ENCODE measurements at places on chromosomes 3 and 15.

- DNase-seq: no peak
Observed at GRCh38 chr15:39279311-39279710, 301.6 kb upstream of the THBS1 start.

DNA sequence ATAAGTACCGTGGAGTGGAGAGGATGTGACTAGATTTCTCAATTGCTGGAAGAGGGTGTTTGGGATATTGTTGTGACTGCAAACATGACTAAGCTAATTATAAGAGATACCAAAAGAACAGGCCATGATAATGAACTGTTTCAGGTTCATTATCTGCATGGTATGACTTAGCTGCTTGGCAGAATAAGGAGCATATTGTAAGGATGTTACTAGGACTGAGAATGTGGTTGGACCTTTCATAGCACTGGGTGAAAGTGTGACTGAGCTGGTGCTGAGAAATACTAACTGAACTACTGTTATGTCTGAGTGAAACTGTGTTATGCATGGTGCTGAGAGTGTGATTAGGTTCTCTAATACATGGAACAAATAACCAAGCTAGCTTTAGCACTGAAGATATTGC is 11.0 kb downstream of the SCN10A start:
- no peak for DNase-seq

DNA sequence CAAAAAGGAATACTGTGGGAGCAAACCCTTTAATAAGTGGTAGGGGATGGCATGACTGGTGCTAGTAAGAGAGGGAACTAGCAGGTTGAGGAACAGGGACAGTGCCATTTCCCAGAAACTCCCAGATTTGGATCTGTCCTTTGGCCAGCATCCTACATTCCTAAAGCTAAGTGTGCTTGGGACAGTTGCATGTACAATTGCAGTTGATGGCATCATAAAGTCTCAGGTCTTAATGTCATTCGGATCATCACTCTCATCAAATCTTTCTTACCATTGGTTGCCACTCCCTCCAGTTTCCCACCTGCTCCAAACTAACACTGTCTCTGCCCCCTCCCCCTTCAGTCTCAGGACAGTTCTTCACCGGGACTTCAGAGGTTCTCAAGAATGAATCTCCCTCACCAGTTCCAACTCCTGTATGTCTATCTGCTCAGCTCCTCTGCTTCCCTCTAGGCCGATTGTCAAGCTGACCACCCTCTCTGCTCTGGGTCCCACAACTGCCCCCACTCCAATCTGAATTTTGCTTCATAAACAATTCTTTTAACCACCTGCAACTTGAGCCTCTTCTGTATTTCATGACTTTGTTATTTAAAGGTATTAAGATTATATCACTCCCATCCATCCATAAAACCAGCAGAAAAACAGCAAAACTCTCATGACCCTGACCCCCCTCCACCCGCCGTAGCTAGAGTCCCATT is 260.8 kb downstream of the CGGBP1 start:
- DNase-seq: no peak

GRCh38 chr3:119977353-119977752 is 116.9 kb downstream of the GSK3B start:
- DNase-seq: no peak

DNA sequence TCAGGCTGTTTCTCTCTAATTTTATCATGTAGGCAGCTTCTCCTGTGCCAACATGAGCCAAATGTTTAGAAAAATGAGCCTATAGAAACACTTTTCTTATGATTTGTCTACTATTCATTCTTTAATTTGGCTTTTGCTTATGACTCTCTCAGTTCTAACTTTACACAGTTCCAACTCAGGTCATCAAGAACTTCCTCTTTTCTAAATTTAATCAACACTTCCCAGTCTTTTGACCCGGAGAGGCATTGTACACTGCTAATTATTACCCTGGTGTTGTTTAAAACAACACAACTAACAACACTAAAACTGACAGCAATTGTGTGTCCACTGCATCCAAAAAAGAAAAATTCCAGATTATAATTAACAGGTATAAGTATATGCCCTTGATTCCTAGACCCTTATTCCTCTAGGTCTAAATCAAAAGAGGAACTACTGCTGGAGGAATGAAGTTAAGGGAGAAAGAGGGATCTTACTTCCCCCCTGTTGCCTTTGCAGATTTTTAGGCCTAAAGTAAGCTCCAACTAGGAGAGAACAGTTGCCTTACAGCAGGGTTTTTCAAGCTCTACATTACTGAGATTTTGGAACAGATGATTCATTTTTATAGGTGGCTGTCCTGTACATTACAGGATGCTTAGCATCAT is 332.2 kb upstream of the GOLIM4 start:
- DNase-seq: no peak

DNA sequence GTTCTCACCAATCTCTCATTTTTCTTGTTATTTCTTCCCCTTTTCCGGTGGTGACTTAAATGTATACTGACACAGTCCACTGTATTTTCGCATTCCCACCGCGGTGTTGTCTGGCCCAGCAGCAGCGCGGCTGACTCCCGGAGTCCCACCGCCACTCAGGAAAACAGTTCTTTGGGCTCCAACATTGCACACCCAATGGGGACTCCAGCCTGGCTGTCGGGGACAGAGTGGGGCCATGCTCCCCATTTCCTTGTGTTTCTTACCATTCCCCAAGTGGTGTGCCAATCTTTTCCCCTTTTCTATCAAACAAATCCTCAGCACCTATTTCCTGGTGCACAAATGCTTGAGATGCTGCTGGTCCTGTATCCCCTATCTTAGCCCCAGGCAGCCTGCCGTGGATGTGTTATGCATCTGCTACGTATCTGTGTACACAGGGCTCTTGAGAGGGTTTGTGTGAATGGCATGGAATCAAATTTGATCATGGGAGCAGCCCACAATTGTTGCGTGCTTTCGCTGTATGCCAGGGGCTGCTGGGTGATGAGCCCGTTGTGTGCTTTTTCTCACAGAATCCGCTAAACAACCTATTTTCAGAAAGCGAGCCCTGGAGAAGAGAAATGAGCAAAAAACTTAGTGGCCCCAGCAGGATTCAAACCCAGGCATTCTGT is 219.1 kb upstream of the RGMA start:
- DNase-seq: no peak

DNA sequence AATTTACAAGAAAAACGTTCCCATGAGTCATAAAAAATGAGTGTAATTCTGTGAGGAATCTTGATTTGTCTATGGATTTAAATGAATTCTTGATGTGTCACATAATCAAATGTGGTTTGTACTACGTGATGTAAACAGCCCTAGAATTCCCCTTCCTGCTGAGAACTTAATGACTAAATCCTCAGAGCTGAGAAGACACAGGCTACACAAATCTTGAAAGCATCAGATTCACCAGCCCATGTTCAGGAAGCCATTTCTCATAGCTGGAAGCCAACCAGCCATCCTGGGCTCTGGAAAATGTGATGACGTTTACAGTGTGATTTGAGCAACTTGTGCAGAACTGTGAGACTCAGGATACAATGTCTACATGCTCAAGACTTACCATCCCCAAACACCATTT is 193.7 kb upstream of the MME start:
- no peak for DNase-seq

GRCh38 chr3:8557298-8557697 is 55.7 kb downstream of the LMCD1 start:
- no peak for DNase-seq

DNA sequence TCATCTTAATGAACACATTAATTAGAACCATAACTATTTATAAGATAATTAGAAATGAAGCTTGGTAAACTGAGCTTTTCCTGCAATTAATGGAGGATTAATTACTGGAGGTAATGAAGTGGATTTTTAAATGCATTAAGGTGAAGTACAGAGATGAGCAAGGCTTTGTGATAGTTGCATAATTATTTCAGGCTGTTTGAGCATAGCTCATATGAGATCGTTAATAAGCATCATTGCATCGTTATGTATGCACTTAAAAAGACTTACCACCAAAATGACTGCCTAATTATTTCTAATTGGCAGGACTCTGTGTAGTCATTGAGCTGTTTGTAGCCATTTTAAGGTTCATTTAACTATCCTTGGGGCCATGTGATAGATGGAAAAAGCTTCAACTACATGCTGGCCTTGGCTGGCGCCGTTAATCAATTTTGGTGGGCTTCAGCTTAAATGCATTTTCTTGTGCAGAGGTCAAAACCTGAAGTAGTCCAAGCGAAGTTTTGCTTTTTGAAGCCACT is 55.3 kb downstream of the RSRC1 start:
- no peak for DNase-seq

- DNase-seq: no peak
Observed at GRCh38 chr3:179463319-179463718, 12.0 kb upstream of the GNB4 start.

DNA sequence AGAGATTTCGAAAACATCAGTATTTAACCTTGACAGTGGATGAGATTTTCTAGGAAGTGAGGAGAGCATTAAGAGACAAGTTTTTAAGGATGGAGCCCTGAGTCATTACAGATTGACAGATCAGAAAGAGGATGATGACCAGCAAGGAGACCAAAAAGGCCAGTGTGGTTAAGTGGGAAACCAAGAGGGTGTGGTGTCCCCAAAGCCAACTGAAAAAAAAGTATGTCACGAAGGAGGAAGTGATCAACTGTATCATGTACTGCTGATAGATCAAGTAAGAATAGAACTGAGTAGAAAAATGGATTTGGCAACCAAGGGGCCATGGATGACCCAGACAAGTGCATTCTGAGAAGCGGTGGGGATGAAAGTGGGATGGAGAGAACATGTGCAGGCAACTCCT is 491.8 kb downstream of the FHIT start:
- no peak for DNase-seq

DNA sequence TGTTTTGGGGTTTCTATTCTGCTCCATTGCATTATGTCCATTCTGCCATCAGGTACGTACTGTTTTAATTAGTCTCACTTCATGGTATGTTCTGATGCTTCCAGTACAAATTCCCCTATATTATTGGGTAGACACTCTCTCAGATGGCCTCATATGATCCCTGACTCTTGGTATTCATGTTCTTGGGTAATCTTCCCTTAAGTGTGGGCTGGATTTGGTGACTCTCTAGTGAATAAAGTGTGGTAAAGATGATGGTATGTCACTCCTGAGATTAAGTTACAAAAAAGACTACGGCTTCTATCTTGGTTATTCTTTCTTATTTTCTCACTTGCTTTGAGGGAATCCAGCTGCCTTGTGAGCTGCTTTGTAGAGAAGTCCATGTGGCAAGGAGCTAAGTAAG is 89.6 kb upstream of the TBC1D5 start:
- no peak for DNase-seq

DNA sequence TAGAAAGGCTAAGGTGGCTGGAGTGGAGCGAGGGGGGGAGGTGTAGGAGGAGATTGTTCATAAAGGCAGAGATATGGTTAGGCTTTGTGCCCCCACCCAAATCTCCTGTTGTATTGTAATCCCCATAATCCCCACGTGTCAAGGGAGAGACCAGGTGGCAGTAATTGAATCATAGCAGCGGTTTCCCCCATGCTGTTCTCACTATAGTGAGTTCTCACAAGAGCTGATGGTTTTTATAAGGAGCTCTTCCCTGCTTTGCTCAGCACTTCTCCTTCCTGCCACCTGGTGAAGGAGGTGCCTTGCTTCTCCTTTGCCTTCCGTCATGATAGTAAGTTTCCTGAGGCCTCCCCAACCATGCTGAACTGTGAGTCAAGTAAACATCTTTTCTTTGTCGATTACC is 64.7 kb upstream of the CFAP161 start:
- no peak for DNase-seq

- DNase-seq: no peak
Observed at GRCh38 chr15:59618406-59618805, 6.8 kb downstream of the GCNT3 start.

GRCh38 chr3:57143886-57144459 is 21.2 kb downstream of the IL17RD start:
- no peak for DNase-seq

GRCh38 chr15:43954181-43954621 is 127.4 kb downstream of the WDR76 start:
- DNase-seq: no peak

DNA sequence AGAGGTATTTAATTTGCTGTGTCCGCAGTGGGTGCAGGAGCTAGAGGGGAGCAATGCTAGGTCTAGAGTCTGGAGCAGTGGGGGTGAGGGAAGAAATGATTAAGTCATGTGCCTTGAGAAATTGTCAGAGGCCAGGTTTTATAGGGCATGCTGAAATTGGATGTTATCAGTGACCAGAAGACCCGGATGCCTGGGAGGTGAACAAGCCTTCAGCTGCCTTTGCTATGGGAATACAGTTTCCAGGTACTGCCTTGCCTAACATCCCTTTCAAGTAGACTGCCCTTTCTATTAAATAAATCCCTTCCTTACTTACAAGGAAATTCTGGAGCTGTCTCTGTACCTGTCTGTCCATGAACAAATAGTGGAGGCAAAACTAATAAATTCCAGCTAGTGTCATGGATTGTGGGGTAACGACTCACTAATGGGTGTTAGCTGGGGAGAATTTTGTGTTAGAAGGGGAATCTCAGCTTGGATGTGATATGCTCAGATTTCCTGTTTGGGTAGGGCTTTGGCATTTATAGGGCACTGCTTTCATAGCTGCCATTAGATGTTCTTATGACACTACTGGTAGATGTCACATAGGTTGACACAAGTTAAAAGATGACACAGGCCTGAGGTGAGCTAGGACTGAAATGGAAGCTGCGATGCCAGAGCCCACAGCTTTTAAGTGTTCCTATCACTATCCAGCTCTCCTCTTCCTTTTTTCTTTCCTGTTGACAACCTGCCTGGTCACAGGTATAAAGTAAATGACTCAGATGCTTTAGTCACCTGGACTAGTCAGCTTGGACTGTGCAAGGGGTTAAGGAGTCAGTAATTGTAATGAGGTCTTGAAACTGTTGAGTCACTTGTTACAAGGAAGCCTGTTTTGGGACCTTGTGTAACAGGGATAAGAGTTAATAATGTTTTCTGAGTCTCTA is 21.3 kb downstream of the CHD2 start:
- no peak for DNase-seq

GRCh38 chr3:183506674-183507320 is 48.7 kb downstream of the KLHL6 start:
- DNase-seq: no peak

DNA sequence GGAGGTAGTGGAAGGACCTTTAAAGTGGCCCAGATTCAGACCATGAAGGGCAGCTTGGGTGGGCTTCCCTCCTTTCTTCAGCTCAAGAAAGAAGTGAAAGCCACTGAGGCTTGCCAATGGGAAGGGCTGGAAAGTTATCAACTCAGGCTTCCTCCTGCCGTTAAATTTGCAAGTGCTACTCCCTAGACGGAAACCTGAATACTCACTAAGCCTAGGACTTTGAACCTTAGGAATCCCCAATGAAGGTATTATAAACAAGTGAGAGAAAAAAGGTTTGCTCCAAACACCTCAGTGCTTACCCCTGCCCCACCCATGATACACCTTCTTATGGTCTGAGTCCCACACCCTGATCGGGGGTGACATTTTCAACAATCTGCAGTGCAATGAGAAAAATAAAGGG is 396.4 kb downstream of the SHQ1 start:
- no peak for DNase-seq
